Stimulated activated CD8-positive, alpha-beta memory T cell treated with anti-CD3 and anti-CD28 coated beads, Interleukin-15, amount 100 ng/mL, for 1 hour (primary cell): ENCODE measurements at places on chromosomes 12 and 14.

GRCh38 chr12:52307836-52308805 is 13.1 kb downstream of the KRT83 start:
- DNase-seq = no peak

GRCh38 chr12:49827401-49828099 is 663 bp downstream of the NCKAP5L start:
- no peak for DNase-seq

DNA sequence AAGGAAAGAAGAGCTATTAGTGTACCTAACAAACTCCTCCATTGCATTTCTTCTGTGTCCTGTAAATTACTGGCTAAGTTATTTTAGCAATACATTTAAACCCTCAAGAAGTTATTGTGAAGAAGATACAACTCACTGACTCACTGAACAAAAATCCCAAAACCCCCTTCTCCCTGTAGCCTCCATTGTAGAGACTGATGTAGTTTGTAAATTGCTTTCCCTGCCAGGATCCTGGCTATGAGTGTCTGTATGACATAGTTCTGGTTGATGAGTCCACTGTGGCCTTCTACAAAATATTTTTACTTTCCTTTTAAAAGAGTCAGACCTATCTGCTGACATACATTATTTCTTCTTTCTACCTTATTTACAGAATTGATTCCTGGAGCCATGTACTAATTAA is 155.6 kb downstream of the SLC6A15 start:
- no peak for DNase-seq

- DNase-seq = no peak
Observed at GRCh38 chr12:45290216-45290605, 74.3 kb downstream of the ANO6 start.

- DNase-seq = no peak
Observed at GRCh38 chr12:94305130-94305957, 154.3 kb downstream of the CEP83 start.

DNA sequence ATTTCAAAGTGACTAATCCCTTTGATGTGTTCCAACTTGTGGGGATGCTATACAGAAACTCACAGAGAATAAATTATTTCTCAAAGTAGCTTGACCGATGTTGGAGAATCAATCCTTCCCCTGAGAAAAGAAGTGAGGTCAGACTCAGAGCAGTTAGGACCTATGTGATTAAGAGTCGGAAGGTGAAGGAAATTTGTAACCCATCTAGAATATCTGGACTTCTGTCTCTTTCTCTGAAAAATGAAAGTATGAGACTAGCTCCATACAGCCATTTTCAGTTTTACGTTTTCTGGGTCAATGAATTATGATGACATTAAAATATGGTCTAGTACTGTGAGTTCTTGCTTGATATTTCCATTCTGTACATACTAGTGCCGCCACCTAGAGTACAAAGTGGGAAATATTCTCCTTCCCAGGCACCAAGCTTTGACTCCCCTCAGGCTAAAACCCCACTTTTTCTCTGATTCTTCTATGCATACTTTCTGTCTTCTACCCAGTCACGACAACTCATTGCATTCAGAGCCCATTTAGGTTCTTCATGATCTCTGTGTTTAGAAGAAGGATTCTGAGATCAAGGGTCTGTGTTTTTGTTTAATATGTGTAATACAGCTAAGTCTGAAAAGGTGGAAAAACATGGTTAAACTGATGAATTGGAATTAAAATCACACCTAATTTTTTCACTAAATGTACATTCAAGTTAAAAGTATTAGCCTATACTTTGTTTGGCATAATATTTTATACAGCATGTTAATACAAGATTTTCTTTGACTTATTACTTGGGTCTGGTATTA is 6.9 kb upstream of the NTS start:
- no peak for DNase-seq

DNA sequence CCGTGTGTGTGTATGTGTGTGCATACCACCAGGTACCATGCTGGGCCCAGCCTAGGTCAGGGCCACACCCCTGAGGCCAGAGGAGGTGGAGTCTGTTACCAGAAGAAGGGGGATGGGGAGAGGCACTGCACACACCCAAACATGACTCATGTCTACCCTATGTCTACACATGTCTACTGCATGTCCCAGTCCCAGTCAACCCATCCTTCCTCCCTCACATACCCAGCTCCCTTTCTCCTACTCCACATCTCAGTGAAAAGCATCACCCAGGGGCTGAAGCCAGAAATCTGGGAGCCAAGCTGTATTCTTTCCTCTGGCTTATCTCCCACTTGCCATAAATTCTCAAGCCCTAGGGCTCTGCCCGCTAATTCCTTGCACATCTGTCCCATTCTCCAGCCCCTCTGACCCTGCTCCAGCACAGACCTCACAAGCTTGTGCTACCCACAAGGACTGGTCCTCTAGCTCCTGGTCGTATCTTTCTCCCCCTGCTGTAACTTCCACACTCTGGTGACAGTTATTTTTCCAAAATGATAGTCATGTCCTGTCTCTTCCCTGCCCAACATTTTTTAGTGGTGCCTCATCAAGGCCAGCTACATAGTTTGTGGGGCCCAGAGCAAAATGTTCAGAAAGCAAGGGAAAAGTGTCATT is 18.0 kb upstream of the APPL2 start:
- no peak for DNase-seq

GRCh38 chr14:74142523-74142922 is 57.8 kb downstream of the LIN52 start:
- no peak for DNase-seq

GRCh38 chr12:89756585-89757398 is 48.2 kb upstream of the ATP2B1 start:
- no peak for DNase-seq

- DNase-seq = no peak
Observed at GRCh38 chr14:98175436-98175835, 1096.6 kb downstream of the BCL11B start.

DNA sequence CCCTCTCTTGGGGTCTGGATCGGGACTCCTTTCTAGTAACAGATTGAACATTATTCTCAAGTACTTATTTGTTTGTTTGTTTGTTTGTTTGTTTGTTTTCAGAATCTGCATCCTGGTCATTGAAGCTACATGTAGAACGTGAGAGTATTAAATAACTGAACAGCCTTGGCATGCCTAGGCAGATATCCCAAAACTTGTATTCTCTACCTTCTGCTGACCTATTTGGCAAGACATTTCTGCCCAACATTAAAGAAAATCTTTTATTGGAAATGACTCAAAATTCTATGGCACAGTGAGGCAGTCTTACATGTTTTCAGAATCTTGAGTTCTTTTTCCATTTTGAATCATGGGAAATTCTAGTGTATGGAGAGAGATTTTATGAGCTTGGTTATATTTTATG is 165.1 kb upstream of the CNOT2 start:
- DNase-seq = no peak
